ENCODE measurements at places on chromosomes 4 and X.

GRCh38 chr4:108405586-108405985 lies 214.8 kb upstream of the RPL34 start:
- DNase-seq, result no peak

- no peak for DNase-seq
Observed at GRCh38 chr4:124183926-124184325, 528.6 kb downstream of the ANKRD50 start.

GRCh38 chrX:9604111-9604907 lies 139.5 kb downstream of the TBL1X start:
- DNase-seq, result peak; percentile 77

DNA sequence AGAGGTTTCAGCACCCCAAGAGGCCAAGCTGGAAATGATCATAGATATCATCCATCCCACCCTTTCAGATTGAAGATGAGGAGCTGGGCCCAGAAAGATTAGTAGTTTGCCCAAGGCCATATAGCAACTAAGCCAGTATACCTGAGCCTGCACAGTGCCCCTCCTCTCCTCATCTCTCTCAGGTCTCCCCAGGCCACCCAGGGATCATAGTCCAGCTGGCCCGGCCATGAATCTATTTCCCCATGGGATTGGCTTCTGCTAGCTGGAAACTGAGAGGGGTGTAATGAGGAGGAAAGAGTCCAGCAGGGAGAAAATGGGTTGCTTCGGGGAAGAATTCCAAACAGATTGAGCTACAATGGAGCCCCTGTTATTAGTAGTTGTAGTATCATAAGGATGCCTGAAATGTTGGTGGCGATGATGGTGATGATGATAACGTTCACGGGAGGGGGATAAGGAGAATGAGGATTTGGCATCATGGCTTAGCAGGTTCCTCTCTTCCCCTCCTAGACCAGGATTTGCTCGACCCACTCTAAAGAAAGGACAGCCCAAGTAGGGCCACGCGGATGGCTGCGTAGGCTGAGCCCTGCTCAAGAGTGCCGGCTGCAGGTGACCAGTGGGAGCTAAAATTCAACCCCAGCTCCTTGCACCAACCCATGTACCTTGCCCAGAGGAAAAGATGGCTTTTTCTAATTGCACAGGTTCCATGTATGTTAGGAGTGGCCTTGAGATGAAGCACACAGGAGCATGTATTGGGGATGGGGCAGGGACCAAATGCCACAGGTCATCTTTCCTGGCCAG lies 117.8 kb upstream of the PJA1 start:
- no peak for DNase-seq

GRCh38 chr4:48831532-48832030 lies 693 bp downstream of the OCIAD1 start:
- DNase-seq, result no peak

GRCh38 chr4:151668689-151669402 lies 92.0 kb downstream of the GATB start:
- DNase-seq, result no peak

- DNase-seq, result no peak
Observed at GRCh38 chr4:40211224-40212185, 14.7 kb downstream of the RHOH start.

GRCh38 chr4:65023883-65024670 lies 614.8 kb upstream of the TECRL start:
- no peak for DNase-seq

DNA sequence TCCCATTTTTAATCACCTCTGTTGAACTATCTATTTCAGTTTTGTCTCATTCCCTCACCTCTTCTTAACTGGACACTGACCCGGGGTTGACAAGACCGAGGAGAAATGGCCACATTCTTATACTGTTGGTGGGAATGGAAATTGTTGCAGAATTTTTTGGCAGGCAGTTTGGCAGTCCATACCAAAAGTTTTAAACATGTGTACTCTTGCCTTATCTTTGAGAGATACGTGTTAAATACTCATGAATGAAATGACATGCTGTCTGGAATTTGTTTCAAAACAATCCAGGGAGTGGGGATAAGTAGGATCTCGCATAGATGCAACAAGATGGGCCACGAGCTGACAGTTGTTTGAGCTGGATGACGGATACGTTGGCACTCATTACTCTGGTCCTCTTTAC lies 12.1 kb downstream of the FGFBP1 start:
- no peak for DNase-seq

DNA sequence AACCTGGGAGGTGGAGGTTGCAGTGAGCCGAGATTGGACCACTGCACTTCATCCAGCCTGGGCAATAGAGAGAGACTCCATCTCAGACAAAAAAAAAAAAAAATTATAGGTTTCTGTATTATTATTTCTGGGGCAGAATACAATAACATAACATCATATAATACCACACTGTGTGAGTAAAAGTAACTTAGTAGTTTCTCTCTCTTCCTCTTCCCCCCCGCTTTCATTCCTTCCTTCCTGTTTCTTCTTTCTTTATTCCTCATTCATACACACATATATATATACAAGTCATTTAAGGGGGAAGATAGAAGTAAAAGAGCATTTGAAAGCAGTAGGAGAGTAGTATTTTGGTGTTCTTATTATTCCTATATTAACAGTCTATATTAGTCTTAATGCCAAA lies 55.9 kb upstream of the FHDC1 start:
- no peak for DNase-seq

GRCh38 chr4:686413-687040 lies 2.4 kb downstream of the SLC49A3 start:
- DNase-seq, result peak; percentile 57

DNA sequence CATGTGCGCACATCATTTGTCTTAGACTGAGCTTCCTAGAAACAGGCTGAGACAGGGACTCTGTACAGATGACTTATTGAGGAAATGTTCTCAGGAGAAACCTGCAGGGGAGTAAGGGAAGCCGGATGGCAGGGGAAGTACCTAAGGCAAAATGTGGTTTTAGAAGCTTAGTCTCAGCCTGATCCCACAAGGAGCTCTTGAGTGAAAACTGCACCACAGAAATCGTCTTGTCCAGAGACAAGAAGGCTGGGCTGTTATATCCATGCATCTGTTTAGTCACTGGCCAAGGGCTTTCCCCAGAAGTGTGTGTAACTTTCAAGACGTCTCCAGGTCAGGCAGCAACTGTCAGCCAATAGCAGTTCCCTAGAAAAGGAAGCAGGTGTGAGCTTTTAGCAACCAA lies 86.0 kb downstream of the FUNDC1 start:
- no peak for DNase-seq

GRCh38 chr4:156036496-156036895 lies 82.8 kb upstream of the CTSO start:
- no peak for DNase-seq

DNA sequence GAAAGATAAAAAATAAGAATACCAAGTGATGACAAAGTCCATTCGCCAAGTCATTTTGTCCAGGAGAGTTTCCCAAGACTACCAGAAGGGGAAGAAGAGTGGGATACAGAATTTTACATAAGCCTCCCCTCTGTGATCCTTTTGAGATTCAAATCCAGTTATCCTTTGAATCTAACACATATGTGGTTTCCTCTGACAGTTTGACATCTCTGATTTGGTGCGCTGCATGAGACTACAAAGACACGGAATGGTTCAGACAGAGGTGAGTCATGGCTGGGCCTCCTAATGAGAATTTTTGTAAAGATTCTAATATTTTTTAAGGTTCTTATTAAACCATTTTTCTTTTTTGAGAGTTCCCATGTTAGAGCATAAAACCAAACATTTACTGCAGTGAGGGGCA lies 38.3 kb downstream of the SLC10A6 start:
- no peak for DNase-seq

DNA sequence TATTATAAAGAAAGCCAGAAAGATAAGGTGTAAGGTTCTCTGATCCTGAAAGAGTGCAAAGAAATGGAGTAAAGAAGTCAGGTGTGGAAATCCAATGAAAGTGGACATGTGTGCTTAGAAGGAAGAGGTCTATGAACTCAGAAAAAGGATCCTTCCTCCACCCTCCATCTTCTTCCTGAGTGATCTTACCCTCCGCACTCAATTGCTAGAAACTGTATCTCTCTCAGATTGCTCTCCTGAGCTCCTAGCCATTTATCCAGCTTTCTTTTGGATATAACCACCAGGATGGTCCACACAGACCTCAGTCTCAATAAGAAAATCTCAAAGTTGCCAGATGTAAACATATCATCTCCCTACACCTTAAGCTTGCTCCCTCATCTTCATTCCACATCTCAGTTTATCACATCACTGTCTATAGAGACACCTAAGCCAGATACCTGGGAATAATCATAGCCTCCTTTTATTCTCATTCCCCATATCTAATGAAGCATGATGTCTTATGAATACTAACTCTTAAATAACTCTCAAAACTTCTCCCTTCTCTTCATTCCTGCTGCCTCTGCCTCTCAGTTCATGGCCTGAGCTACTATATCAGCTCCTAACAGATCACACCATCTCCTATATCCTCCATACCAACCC lies 573 bp downstream of the SERPINA7 start:
- no peak for DNase-seq

DNA sequence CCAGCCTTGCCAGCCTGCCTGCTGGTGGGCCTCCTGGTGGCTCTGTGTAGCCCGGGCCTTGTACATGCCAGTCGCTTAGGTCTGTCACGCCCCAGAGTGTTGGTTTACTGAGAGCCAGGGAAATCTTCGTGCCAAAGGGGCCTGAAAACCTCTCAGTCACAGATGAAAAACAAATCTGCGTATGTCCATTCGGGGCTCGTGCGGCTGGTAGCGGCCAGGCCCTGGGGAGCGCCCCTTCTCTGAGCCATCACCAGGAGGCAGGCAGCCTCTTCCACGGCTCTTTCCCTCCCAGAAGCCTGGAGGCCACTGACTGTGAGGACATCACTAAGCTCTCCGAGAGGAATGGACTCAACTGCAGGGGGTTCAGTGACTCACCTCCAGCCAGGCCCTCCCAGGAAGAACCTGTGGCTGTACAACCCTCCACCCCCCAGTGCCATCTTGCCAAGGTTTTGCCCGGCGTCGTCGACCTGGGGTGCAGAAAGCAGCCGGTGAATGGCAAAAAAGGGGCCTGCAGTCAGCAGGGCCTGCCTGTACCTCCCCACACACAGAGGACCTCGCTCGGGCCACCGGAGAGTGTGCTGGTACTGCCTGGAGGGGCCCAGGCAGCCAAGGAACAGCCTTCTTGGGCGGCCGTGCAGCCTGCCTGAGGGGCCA lies 162.2 kb downstream of the BCOR start:
- peak; percentile 47 for DNase-seq

GRCh38 chrX:44428989-44429627 lies 85.6 kb upstream of the EFHC2 start:
- no peak for DNase-seq

DNA sequence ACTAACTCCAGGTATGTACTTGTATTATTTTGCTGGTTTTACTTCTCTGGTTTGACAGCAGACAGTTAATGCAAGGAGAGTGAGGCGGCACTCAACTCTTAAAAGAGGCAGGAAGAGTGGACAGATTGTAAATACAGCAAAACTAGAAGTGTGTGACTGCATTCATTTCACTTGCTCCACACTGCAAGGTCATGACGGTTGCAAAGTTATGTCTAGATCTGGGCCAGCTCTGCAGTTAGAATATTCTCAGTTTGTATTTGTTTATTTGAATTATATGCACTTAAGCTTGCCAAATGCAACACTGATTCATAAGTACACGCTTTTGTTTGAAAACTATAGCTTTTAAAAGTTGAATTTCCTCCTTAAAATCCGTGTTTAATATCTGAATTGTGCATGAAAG lies 148.9 kb downstream of the STIM2 start:
- no peak for DNase-seq

DNA sequence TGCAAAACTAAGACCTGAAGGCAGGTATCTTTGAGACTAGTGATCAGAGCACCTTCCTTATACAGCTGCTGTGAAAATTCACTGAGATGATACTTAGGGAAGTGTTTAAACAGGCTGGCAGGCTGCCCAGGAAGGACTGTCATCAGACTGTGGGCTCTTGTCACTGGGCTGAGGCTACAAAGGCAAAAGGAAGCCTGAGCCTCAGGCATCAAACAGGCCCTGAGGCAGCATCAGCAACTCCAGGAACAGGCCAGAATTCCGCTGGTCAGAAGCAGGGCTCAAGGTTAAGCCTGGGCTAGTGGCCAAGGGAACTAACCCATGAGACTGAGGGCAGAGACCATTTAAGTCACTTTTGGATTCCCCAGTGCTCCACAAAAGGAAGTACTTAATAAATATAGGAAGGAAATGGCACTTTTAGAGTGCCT lies 12.8 kb downstream of the PJA1 start:
- peak; percentile 63 for DNase-seq

DNA sequence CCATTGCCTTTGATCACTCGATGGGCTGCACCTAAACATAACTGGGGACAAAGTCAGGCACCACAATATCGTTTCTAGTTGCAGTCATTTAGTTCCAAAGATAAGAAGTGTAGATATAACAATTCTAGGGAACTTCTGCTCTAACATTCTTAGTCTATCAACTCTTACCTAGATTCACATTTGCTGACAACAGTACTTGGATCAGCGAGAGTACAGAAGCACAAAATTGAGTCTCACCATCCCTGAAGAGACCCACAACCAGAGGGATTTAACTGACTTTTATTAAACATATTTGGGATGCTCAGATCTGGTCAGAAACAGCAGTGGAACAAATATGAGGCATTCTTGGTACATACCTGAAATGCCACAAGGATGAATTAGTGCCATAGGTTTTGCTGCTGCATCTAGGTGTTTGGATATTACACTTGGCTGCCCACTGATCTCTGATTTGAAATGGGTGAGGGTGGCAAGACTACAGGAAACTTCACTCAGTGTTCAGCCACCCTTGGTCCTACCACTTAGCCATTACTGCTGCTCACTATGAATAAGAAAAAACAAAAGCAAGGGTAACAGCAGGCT lies 28.9 kb upstream of the HUWE1 start:
- DNase-seq, result no peak

DNA sequence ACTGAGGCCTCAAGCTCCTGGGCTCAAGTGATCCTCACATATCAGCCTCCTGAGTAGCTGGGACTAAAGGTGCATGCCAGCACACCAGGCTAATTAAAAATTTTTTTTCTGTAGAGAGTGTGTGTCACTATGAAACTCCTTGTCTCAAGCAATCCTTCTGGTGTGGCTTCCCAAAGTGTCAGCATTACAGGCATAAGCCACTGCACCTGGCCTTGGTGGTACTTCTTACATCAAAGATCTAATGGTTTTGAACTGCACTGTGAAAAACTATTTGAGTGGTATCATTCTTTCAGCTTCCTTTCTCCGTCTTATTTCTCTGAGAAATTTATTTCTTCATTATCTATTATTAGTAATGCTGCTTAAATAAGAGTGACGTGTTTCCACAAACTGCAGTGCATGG lies 98.5 kb downstream of the UNC5C start:
- no peak for DNase-seq

- DNase-seq, result no peak
Observed at GRCh38 chr4:82799006-82799881, 648 bp upstream of the SCD5 start.

GRCh38 chrX:30971774-30972603 lies 82.9 kb upstream of the TAB3 start:
- DNase-seq, result no peak

Data from right lobe of liver (tissue), 6 donors.